ENCODE measurements at places on chromosomes 16 and 17. TPM values are rescaled to one million over a fixed set of nuclear protein-coding genes. Genes with fewer than 3 reads are reported as not detected.

CCL14 gene
- 8.7 TPM for total RNA-seq

OR1A1 gene
- not detected for total RNA-seq

KRTAP3-2 gene
- total RNA-seq = not detected

ARHGDIG gene
- not detected for total RNA-seq

LUC7L3 gene
- 113 TPM for total RNA-seq

KRTAP4-9 gene
- total RNA-seq = not detected

MYO15A gene
- total RNA-seq = 2.6 TPM

TELO2 gene
- total RNA-seq = 9.9 TPM

GRCh38 chr17:73598212-73598611 is 46.0 kb downstream of the SDK2 start:
- H3K27ac ChIP-seq = no peak overlapping the region
- no peak for DNase-seq
- no peaks in the 10 kb centered on the region for H3K36me3 ChIP-seq
- H3K27me3 ChIP-seq = no peaks in the 10 kb centered on the region
- H3K4me1 ChIP-seq = peaks cover 8% of the 10 kb centered on the region

DNA sequence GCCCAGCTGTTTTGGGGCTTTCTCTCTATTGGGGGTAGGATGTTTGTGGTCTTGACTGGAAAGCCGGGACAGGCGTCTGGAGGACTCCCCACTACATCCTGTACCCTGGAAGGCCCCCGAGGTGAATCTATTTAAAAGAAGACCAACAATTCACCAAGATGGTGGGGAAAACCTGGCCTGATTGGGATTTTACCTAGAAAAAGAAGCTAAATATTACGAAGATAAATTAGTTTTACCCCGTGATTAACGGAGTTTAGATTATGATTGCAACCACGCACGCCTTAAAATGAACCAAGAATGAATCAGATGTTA is 779 bp upstream of the CCDC102A start:
- H3K27ac ChIP-seq = no peak overlapping the region
- no peaks in the 10 kb centered on the region for H3K27me3 ChIP-seq
- no peaks in the 10 kb centered on the region for H3K36me3 ChIP-seq
- no peak for DNase-seq

GRCh38 chr16:14502932-14503741 is 126.9 kb downstream of the PARN start:
- no peaks in the 10 kb centered on the region for H3K27me3 ChIP-seq
- no peak for DNase-seq
- H3K36me3 ChIP-seq = no peaks in the 10 kb centered on the region

- DNase-seq = no peak
- H3K27ac ChIP-seq = no peak overlapping the region
- no peak overlapping the region for H3K4me3 ChIP-seq
Measured at GRCh38 chr17:6102615-6103014, 32.4 kb downstream of the WSCD1 start.

DNA sequence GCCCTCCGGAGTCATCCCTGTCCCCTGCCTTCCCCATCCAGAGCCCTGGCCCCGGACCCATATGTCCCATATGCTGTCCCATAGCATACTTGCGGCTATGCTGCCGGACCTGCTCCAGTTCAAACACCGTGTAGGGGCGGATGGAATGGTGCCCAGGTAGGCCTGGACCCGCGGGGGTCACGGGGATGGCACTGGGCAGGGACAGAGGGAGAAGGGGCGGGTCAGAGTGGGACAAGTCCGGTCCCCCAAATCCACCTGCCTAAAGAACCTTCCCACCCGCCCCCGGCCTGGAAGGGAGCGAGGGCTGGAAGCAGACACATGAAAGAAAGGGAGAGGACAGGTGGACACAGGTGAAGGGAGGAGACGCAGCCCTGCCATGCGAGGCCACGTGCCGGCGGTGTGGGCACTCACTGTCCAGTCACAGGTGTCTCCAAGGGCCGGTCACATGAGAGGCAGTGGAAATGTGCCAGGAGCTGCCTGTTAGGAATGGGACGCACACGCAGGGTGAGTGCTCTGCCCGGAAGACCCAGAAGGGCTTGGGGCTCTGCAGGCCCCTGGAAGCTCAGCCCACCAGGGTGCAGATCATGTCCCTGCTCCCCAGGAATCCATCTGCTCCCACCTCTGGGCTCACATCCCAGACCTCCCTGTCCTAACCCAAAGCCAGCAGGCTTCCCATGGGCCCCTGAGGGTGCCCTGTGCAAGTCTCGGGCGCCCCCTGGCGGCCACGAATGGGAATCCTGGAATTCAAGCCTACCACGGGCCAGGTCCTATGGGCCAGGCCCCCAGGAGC is 14.0 kb downstream of the UBALD2 start:
- H3K36me3 ChIP-seq = no peaks in the 10 kb centered on the region
- no peak overlapping the region for H3K4me3 ChIP-seq

DNA sequence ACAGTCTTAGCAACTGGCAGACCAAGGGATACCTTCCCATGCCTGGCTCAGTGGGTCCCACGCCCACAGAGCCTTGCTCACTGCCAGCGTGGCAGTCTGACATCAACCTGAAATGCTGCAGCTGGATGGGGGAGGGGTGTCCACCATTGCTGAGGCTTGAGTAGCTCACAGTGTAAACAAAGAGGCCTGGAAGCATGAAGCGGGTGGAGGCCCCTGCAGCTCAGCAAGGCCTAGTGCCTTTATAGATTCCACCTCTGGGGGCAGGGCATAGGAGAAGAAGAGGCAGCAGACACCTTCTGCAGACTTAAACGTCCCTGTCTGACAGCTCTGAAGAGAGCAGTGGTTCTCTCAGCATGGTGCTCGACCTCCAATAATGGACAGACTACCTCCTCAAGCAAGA is 263.2 kb downstream of the KIF2B start:
- no peak overlapping the region for H3K27ac ChIP-seq
- H3K4me1 ChIP-seq = no peaks in the 10 kb centered on the region
- no peak overlapping the region for H3K4me3 ChIP-seq
- no peaks in the 10 kb centered on the region for H3K27me3 ChIP-seq
- no peaks in the 10 kb centered on the region for H3K36me3 ChIP-seq

DNA sequence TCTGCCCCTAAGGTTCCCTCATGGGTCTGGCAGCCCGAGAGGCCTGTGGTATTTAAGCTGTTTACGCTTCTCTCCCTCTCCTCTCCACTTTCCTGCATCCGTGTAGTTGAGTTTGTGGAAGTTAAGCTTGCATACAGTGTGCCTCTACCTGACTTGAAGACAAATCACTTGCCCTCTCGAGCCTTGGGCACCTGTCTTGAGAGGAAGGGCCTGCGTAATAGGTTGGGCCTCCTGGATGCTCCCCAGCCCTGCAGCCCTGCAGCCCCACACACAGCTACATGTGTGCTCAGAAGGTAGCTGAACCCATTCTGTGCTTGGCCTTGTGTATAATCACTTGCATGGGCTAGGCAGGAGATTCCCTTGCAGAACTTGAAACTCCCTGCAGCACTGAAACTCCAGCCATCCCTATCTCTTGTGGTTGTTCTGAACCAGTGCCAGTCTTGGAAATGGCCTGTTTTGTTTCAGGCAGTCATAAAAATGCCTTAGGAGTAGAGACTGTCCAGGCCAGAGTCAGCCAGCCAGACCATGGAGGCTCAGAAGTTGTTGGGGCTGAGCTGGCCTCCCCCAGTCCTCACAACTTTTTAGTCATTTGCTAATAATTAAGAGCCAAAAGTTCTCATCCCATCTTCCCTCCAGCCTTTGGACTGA is 134.6 kb downstream of the CLEC16A start:
- H3K27ac ChIP-seq = no peak overlapping the region
- H3K4me3 ChIP-seq = no peak overlapping the region
- H3K4me1 ChIP-seq = peaks cover 21% of the 10 kb centered on the region
- no peaks in the 10 kb centered on the region for H3K27me3 ChIP-seq

GRCh38 chr17:4204190-4204589 is 59.6 kb downstream of the ANKFY1 start:
- H3K27me3 ChIP-seq = no peaks in the 10 kb centered on the region
- DNase-seq = no peak
- H3K27ac ChIP-seq = no peak overlapping the region
- peaks cover 2% of the 10 kb centered on the region for H3K4me1 ChIP-seq
- no peak overlapping the region for H3K4me3 ChIP-seq
- no peaks in the 10 kb centered on the region for H3K36me3 ChIP-seq

- H3K4me1 ChIP-seq = peaks cover 1% of the 10 kb centered on the region
- no peak for DNase-seq
- no peak overlapping the region for H3K27ac ChIP-seq
Measured at GRCh38 chr17:40793832-40794231, 5.9 kb downstream of the KRT28 start.

DNA sequence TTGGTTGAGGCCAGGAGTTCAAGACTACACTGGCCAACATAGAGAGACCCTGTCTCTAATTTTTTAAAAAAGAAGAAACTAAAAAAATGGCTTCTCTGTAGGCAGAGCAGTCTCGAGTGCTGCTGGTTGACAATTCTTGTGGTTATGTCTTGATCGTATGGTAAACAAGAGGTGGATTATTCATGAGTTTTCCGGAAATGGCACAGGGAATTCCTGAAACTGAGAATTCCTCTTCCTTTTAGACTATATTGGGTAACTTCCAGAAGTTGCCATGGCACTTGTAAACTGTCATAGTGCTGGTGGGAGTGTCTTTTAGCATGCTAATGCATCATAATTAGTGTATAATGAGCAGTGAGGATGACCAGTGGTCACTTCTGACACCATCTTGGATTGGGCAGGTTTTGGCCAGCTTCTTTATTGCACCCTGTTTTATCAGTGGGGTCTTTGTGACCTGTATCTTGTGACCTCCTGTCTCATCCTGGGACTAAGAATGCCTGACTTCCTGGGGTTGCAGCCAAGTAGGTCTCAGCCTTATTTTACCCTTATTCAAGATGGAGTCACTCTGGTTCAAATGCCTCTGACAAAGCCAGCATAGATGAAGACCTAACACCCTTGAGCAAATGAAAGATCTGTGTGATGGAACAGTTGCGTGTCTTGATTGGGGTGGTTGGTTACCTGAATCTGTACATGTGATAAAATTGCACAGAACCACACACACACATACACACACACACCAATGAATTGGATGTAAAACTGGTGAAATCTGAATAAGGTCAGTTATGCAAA is 30.2 kb downstream of the BMERB1 start:
- peaks cover 1% of the 10 kb centered on the region for H3K4me1 ChIP-seq
- H3K27ac ChIP-seq = no peak overlapping the region

DNA sequence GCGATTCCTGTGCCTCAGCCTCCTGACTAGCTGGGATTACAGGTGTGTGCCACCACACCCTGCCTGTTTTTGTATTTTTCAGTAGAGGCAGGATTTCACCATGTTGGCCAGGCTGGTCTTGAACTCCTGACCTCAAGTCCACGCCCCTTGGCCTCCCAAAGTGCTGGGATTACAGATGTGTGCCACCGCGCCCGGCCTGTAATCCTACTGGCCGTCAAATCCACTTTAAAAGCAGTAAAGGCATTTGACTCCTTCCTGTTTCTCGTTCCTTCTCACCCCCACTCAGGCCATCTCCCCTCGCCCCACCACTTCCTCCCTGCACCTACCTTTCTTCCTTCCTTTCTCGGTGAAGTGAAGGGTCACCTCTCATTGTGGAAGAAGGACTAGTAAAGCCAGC is 69.4 kb upstream of the CREBBP start:
- peak overlapping the region; percentile 43 for H3K27ac ChIP-seq
- no peaks in the 10 kb centered on the region for H3K36me3 ChIP-seq
- no peak for DNase-seq

DNA sequence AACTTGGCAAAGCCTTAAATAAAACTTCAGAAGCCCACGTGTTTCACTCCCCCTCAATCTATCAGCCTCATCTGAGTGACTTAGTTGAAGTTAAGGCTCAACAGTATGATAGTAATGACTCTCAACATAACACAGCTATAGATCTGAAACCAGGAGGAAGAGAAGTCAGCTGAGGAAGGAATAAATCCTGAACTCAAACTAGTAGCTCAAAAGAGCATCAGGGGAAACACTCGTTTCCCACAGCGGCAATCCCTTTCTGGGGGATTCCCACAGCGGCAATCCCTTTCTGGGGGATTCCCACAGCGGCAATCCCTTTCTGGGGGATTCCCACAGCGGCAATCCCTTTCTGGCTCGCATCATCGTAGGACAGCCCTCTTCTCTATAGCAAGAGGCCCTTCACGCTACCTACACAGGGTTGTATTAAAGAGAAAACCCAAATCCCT is 56.8 kb downstream of the ZZEF1 start:
- H3K27ac ChIP-seq = no peak overlapping the region
- H3K36me3 ChIP-seq = no peaks in the 10 kb centered on the region
- H3K27me3 ChIP-seq = no peaks in the 10 kb centered on the region
- no peak for DNase-seq
- no peak overlapping the region for H3K4me3 ChIP-seq

DNA sequence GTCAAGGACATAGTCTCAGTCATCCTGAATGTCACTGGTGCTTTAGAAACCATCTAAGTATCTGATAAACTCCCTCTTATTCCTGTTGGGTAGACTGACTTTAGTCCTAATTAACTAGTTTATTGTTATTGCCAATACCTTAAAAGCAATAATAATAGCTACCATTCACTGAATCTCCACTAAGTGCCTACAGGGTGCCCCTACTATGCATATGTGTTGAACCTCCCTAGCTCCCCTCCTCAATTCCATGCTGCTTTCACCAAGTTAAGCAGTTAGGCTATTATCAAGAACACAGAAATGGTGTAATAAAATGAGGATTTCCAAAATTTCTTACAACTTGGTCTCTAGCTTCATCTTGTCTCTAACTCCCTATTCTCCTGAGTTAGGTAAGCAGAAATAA is 87.5 kb upstream of the MTMR4 start:
- H3K27ac ChIP-seq = no peak overlapping the region
- DNase-seq = no peak
- H3K4me3 ChIP-seq = no peak overlapping the region
- no peaks in the 10 kb centered on the region for H3K27me3 ChIP-seq
- no peaks in the 10 kb centered on the region for H3K36me3 ChIP-seq

GRCh38 chr16:58814348-58814801 is 80.3 kb upstream of the GOT2 start:
- H3K4me1 ChIP-seq = no peaks in the 10 kb centered on the region
- no peak overlapping the region for H3K27ac ChIP-seq
- no peak overlapping the region for H3K4me3 ChIP-seq
- H3K27me3 ChIP-seq = no peaks in the 10 kb centered on the region
- H3K36me3 ChIP-seq = no peaks in the 10 kb centered on the region

GRCh38 chr16:80023865-80024264 is 423.3 kb upstream of the MAF start:
- no peaks in the 10 kb centered on the region for H3K4me1 ChIP-seq
- no peaks in the 10 kb centered on the region for H3K36me3 ChIP-seq
- no peak overlapping the region for H3K4me3 ChIP-seq
- H3K27ac ChIP-seq = no peak overlapping the region

DNA sequence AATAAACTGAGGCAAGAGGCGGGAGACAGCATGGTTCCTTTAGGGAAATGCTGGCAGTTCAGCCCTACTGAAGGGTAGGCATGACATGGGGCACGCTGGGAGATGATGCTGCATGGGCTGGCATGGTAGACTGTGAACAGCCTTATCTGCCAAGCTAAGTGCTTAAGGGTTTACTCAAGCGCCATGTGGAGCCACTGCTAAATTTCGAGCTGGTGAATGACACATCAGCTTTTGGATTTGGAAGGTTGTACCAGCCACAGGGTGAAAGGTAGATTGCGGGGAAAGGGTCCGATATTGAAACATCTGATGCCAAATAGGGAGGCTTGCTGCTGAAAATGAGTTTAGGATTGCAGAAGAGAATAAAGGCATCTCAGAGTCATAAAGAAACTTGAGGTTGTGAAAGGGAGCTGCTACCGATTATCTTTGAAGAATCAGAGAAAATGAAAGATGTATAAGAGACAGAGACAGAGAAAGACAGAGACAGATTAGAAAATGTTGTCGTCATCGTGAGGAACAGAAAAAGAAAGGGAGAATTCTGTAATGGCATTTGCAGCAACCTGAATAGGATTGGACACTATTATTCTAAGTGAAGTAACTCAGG is 16.3 kb downstream of the PIK3R5 start:
- H3K27me3 ChIP-seq = no peaks in the 10 kb centered on the region
- no peak overlapping the region for H3K4me3 ChIP-seq
- no peaks in the 10 kb centered on the region for H3K36me3 ChIP-seq
- no peak overlapping the region for H3K27ac ChIP-seq

Measured in ovary (tissue), 10 donors.